ENCODE measurements at places on chromosomes 12 and 14.

DNA sequence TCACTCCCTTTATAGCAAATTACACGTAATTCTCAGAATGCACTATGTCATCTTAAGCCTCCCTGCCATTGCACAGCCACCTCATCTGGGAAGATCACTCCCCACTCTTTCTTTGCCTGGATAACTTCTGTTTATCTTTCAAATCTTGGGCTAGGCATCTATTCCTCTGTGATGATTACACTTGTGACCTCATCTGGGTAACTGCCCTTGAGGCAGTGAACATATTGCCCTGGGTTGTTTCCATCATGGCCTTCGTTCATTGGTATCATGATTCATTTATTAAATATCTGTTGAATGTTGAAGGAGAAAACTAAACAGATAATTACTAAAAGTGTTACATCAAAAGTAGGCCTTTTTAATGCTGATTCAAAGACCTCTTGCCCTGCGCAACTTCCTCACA, 26.2 kb upstream of the PDE3A start:
- no peak for DNase-seq

GRCh38 chr12:45974171-45974719, 16.1 kb downstream of the SCAF11 start:
- DNase-seq = no peak

- no peak for DNase-seq
Observed at GRCh38 chr14:100842799-100843198, 16.9 kb downstream of the MEG3 start.

DNA sequence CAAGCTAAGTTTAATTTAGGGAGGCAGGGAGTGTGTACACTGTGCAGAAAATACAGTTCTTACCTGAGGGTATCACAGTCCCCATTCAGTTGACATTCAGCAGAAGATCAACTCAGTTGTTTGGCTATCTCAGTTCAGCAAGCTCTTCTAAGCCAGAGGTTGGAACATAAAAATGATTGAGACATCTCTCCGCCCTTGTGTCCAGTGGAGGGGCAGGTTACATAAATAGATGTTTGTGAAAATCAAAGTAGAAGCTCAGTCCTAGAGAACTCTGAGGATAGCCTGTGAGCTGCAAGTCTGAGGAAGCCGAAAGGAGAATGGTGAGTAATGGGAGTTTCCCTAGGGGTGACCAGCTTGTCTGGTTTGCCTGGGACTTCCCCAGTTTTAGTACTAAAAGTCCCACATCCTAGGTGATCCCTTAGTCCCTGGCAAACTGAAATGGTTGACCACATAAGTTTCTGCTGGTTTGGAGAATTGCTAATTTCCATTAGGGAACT, 251.4 kb upstream of the ATP2B1 start:
- DNase-seq = no peak

GRCh38 chr12:92369636-92370035, 224.0 kb upstream of the BTG1 start:
- DNase-seq = no peak

GRCh38 chr12:94718114-94718513, 67.8 kb upstream of the TMCC3 start:
- no peak for DNase-seq

GRCh38 chr12:8950221-8950527, 729 bp upstream of the M6PR start:
- no peak for DNase-seq

- no peak for DNase-seq
Observed at GRCh38 chr12:69085852-69086251, 152.9 kb upstream of the CPM start.

Data from H9 (cell line).